Brain microvascular endothelial cell (primary cell): ENCODE measurements at places on chromosomes 12 and 14.

GRCh38 chr12:124380796-124381455 is 86.0 kb downstream of the RFLNA start:
- DNase-seq: no peak

GRCh38 chr14:100275214-100275613 is 31.0 kb downstream of the SLC25A29 start:
- no peak for DNase-seq

GRCh38 chr12:112557951-112558630 is 139.3 kb downstream of the PTPN11 start:
- DNase-seq: no peak

- peak; percentile 47 for DNase-seq
Measured at GRCh38 chr12:112198120-112198733, 72.9 kb downstream of the TRAFD1 start.

GRCh38 chr12:113658006-113658655 is 186.5 kb upstream of the LHX5 start:
- DNase-seq: peak; percentile 5

DNA sequence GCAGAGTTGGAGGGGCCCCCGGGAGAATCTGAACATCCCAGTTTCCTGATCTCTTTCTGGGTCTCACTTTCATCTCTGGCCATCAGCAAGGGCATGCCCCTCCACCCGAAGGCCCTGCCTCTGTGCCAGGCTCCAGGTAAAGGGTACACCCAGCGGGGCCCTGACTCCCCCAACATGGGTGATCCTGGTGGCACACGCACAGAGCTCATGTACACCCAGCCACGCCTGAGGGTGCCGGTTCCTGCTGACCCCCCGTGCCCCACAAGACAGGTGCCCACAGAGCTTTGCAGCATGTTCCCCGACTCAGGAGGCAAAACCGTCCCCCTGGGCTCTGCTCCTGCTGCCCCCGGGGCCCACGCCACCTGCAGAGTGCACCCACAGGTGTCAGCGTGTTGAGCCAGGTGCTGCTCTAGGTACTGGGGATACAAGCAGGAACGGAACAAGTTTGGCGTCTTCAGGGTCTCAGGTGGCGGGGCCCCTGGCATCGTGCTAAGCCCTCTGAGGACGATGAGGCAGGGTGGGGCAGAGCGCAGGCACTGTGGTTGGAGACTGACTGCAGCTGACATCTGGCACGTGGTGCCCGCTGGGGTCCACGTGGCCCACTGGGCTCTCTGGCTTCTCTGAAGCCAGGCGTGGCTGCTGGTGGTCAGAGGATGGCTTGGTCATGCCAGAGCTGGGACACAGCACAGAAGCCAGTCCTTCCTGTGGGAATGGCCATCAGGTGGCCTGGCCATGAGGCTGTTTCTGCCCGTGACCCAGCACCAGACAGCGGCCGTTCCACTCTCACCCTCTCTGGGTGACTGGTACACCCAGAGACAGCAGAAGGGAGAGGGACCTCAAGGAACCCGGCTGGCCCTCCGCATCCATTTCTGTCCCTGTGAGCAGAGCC is 13.8 kb downstream of the BAG5 start:
- no peak for DNase-seq

GRCh38 chr12:122238861-122239260 is 13.0 kb upstream of the DIABLO start:
- no peak for DNase-seq

GRCh38 chr12:115801871-115802270 is 475.6 kb downstream of the MED13L start:
- DNase-seq: no peak

DNA sequence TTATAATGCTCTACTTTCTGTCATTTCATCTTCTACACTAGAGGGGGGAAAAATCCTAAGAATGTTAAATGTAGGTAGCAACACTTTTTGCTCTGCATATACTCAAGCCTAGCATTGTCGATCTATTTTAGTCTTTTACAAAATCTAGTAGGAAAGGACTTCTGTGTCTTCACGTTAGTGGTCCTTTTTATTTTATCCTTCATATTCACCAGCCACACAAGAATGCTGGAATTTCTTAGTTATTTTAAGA is 253.0 kb upstream of the FLRT2 start:
- no peak for DNase-seq

GRCh38 chr12:11727133-11727664 is 77.7 kb downstream of the ETV6 start:
- DNase-seq: no peak

DNA sequence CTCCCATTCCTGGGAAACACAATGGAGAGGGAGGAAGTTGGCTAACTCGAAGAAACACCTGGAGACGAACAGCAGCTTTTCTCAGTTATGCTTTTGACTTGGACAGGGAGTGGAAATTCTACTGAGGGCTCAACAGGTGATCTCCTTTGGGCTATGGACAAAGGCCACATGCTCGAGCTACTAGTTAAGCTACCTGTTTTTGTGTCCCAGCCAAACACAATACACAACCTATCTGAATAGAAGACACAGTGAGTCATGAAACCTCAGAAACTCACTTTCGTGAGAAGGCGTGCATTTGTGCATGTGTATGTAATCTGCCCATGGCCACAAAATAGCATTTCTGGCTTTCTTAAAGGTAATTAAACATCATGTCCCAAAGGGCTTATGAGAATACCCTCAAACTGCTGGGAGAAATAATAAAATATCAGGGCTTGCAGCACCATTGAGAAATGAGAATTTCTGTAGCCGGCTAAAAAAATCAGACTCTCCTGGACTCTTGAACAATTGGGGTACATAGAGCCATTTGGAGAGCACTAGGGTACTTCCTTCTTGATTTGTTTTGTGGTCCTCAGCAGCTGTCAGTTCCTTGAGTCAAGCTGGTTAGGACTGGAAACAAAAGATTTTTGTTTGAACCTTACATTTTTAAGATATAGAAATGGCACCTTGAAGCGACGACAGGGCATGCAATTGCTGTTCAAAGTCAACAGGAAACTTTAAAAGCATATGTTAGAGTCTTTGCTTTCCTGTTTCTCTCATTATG is 85.5 kb upstream of the PTHLH start:
- DNase-seq: peak; percentile 37

- DNase-seq: no peak
Measured at GRCh38 chr12:110436231-110436630, 13.9 kb downstream of the ARPC3 start.

DNA sequence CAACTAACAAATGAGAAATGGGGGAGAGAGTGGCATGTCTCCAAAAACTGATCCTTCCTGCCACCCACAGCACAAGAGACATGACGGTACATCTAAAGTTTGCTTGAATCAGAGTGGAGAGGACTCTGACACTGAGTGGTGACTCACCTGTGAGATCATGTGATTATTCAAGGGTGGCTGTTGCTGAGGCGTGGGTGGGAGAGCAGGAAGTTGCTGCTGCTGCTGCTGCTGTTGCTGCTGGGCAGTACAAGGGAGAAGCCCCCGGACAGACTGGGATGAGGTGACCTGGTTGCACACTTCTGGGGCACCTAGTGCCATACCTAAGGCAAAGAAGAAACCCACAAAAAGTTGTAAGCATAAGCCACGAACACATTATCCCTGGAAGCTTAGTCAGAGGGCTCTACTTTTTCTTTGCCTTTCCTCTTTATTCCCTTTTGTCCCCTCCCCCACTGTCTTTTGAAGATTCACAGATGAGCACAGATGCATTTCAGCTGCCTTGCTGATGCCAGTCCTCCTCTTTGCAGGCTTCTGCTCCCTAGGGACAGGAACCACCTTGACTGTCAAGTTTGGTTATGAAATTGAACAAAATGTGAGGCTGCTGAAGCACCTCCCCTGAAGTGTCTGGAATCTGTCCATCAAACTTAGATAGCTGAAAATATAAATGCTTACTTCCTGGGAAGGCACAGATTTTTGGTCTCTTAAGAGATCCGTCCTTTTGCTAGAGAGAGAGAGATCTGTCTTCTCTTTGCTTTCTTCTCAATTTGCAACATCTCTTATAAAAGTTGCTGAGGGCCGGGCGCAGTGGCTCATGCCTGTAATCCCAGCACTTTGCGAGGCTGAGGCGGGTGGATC is 29.4 kb upstream of the STAC3 start:
- peak; percentile 96 for DNase-seq

- DNase-seq: no peak
Measured at GRCh38 chr14:76191297-76191696, 39.6 kb downstream of the GPATCH2L start.
